Esophagus squamous epithelium (tissue), 5 donors: ENCODE measurements at places on chromosomes 3 and 15.

GRCh38 chr15:89551550-89551949 is 23.7 kb upstream of the TICRR start:
- DNase-seq = no peak

DNA sequence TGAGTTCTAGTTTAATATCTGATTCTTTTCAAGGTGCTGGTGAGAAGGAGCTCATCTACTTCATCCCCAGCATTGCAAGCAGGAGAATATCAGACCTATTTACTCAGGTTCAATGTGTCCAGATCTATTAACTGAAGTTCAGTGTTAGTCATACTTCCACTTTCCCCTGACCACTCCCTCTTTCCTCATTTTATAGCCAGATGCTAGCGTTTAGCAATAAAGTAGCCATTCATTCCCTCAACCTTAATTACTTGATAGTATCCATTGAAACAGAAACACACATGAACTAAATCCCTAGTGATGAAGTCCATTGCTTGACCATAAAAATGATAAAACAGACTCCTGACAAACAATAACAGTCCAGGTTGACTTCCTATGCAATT is 60.0 kb downstream of the RPL22L1 start:
- no peak for DNase-seq

GRCh38 chr3:142881445-142882224 is 7.2 kb downstream of the PCOLCE2 start:
- no peak for DNase-seq

- DNase-seq = no peak
Observed at GRCh38 chr15:55661428-55661827, 73.3 kb upstream of the PYGO1 start.

DNA sequence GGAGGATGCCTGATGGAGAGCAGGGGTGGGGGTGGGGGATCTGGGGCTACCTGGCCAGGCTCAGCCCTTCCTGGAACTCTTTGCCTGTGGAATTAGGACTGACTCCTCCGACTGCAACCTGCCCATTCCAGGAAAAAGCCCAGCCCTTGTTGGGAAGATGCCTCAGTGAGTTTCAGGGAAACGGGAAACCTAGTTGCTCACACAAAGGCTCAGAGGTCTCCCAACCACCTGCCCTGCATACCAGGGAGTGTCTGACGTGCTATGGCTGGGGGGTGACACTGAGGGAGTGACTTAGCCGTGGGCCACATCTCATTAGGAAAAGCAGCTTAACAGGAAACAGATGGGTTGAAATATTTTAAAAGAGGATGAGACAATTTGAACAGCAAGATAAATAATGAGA is 27.9 kb downstream of the CYP8B1 start:
- no peak for DNase-seq

GRCh38 chr3:165382672-165383071 is 186.5 kb upstream of the SLITRK3 start:
- no peak for DNase-seq

GRCh38 chr3:100525753-100526612 is 33.6 kb downstream of the TMEM45A start:
- DNase-seq = no peak

DNA sequence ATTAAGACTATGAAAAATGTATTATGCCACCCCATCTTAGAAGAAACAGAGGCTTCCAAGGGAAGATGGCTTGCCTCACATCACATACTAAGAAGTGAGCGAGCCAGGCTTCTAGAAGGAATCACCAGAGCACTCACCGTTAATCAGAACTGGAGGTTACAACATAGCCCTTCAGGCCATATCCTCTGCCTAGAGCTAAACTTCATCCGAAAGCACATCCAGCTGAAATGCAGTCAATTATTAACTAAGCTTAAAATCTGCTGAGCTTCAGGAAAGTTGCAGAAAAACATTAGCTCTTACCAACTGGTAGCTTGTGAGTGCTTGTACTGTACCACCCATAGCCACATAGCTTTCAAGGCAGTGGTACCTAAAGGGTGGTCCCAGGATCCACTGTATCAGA is 483.2 kb downstream of the TBL1XR1 start:
- DNase-seq = no peak

- no peak for DNase-seq
Observed at GRCh38 chr3:141699897-141700296, 38.2 kb upstream of the RNF7 start.

DNA sequence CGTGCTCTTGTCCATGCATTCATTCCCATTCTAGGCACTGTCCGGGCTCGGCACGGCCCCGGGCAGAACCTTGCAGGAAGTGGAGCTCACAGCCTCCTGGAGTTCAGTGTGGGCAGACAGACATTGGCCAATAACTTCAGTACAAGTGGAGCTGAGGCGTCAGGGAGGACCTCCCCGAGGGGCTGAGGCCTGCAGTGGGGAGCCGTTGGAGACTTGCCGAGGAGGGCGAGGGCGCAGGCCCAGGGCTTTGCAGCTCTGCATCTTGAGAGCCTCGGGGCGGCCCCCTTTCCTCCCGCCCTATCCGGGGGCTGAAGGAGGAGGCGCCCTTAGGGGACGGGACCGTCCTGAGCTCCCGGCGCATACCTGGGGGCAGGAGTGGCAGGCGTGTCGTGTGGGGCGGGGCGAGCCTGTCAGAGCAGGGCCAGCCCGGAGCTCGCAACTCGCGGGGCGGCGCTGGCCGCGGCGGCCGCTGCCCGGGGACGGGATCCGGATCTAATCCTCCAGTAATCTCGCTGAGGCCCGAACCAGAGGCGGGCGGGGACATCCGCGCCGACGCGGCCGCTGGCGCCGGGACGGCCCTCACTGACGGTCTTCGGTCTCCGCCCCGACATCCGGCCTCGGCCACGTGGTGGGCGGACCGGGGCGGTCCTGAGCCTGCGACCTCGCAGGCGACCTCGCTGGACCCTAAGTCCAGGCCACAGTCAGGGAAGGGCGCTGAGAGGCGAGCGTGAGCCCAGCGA is at the start of gene ACY1:
Gene ACY1, plus strand, starts transcription at position 698 of the 740 bp plus-strand sequence. CDS start 530 bp downstream, outside the sequence.
- no peak for DNase-seq

GRCh38 chr3:30964612-30965011 is 70.2 kb upstream of the GADL1 start:
- DNase-seq = no peak

DNA sequence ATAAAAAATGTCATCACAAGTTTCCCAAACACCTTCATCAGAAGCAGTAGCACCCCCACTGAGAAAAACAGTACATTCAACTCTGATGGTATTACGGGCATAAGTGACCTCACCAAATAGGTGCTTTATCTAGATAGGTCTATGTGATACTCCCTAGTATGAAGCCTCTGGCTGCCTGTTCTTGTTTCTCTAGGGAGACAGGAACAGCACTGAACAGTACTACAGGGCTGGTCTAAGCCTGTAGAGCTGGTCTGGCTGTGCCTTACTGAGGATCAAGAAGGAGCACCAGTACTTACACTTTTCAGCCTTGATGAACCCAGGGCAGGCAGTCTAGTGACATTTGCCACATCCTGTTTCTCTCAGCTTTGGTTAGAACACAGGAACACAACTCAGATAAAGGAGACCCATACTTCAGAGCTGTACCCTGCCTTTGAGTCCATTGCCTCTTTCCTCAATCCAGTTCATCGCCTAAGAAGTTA is 35.9 kb downstream of the OXNAD1 start:
- DNase-seq = no peak

- DNase-seq = no peak
Observed at GRCh38 chr15:65087873-65088642, 11.5 kb downstream of the KBTBD13 start.

DNA sequence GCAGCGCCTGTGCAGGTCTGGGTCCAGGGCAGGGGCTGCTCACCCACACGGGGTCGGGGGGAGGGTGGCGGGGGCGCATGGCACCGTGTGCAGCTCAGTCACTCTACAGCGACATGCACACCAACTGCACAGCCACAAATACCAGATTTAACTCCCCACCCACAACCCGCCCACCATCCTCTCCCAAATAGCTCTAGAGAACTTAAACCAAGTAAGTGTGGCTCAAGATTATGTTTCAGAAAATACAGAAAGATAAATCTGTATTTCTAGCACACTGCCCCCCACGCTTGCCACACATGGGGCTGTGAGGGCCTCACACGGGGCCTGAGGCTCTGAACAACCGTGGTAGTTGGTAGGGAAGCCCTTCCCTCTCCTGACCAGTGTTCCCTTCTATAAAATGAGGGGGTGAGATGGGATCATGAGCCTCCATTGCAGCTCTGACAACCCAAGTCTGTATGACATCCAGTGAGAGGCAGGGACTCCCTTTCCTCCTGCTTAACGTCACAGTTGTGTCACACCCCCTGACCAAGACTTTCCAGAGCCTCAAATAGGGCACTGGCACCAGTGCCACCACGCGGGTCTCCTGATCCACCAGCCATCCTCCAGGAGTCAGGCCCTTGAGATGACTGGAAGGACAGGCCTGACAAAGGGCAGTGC is 23.1 kb downstream of the POC1A start:
- no peak for DNase-seq

DNA sequence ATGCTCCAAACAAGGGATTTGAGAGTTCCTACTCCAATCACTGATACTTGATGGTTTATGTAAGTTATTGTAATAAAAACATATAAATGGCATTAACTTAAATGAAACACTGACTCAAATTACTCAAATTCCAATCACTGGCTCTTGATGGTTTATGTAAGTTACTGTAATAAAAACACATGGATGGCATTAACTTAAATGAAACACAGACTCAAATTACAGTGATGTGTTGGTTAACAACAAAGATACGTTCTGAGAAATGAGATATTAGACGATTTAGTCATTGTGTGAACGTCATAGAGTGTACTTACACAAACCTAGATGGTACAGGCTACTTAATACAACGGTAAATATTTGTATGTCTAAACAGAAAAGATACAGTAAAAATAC is 6.6 kb downstream of the MOBP start:
- DNase-seq = no peak
